ENCODE measurements at places on chromosomes 4 and X.

DNA sequence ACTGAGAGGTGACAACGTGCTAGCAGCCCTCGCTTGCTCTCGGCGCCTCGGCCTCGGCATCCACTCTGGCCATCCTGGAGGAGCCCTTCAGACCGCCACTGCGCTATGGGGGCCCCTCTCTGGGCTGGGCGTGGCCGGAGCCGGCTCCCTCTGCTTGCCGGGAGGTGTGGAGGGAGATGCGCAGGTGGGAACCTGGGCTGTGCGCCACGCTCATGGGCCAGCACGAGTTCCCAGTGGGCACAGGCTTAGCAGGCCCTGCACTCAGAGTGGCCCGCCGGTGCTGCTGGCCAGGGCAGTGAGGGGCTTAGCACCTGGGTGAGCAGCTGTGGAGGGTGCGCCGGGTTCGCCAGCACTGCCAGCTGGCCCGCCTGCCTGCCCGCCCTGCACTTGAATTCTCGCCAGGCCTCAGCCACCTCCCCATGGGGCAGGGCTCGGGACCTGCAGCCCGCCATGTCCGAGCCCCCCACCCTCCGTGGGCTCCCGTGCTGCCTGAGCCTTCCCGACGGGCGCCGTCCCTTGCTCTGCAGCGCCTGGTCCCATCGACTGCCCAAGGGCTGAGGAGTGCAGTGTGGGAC is 148.0 kb downstream of the RAPGEF2 start:
- DNase-seq: no peak

- DNase-seq: no peak
These were observed 22.0 kb downstream of the RGS12 start for GRCh38 chr4:3314706-3315260.

GRCh38 chrX:72108666-72109065 is 23.0 kb downstream of the RTL5 start:
- DNase-seq: no peak

DNA sequence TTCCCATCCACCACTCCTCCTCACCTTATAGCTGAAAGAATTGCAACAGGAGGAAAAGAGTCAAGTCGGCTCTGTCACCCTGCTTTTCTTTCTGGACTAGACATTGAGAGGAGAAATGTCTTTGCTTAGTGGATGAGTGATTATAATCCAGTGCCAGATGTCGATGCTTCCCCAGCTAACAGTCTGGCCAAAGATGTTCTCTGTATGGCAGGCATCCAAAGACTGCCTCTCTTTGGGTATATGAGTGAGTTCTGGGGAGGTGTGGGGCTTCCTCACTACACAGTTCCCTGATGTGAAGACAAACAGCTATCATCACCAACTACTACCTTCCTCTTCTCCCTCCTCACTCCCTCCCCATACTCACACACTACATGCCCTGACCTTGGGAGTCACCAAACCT is 90.9 kb downstream of the COMMD8 start:
- DNase-seq: no peak

DNA sequence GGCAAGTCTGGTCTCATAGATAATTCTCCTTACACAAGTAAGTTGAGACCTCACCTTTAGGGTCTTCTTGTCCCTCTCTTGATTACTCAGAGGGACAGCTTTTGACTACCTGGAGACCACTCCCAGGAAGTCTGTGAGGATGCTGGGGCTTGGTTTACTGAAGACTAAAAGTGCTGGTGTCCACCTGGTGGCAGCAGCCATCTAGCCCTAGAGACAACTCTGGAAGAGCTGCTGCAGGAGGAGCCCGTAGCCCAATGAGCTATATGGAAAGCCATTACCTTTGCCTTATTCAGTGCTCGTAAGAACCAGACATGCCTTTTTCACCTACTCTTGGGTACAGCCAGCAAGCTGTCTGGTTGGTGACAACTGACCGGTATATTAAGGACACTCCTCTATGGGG is 7.3 kb downstream of the FGFBP2 start:
- DNase-seq: no peak

GRCh38 chr4:83216959-83217683 is 67.5 kb downstream of the COQ2 start:
- DNase-seq: no peak

GRCh38 chr4:53809816-53810215 is 218.5 kb upstream of the LNX1 start:
- no peak for DNase-seq

DNA sequence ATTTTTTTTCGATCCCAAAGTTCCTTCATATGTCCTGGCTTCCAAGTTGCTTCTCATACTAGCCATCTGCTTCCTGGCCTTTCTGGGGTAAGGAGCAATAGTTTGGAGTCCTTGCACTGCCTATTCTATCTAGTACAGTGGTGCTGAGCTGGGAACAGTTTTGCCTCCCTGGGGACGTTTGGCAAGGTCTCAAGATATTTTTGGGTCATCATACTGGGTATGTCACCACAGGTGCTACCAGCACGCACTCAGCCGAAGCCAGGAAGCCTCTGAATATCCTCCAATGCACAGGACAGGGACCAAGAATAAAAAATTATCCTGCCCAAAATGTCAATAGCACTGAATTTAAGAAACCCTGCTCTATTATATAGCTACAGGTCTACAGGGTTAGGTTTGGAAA is 35.4 kb upstream of the TMSB15B start:
- DNase-seq: no peak

- DNase-seq: no peak
These were observed 109.5 kb upstream of the MYOZ2 start for GRCh38 chr4:119025916-119026661.

- no peak for DNase-seq
These were observed 466.0 kb downstream of the INPP4B start for GRCh38 chr4:142380052-142380602.

- DNase-seq: no peak
These were observed at the start of gene NAT8L for GRCh38 chr4:2059046-2059725. Gene NAT8L, plus strand, starts transcription at chr4:2059327. Its CDS starts 185 bp downstream, at chr4:2059512.

- no peak for DNase-seq
These were observed 47.8 kb downstream of the LHFPL1 start for GRCh38 chrX:112631892-112632291.

DNA sequence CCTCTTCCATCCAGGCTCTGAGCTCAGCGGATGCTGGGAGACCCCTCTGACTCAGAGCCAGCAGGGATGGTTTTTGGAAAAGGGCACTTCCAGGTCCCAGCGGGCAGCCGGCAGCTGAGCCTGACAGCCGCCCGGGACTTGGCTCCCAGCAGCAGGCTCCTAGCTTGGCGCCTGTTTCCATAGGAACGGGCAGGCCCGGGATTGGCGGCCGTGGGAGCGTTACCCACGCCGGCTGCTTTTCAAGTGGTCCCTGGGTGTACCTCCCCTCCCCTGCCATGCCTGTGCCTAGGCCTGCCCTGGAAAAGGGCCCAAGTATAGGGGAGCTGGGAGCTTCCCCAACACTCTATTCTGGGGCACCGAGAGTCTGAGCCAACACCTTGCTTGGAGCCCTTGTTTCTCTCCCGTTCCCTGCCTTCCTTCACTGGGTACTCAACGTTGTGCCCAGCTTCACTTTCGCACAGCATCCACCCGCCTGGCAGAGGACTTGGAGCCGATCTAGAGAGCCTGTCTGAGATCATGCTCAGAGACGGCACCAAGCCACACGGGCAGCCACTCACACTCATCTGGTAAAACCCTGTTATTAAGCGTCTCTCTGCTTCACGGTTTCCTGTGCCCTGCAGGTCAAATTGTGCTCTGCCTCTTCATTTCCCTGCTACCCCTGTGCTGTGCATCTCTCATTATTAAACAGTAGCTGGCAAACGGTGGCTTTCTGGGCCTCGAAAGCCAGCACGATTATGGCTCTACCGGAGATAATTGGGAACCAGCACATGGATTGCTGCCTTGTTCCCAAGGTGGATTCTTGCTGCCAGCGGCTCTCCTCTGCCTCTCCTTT is 521.5 kb downstream of the BCOR start:
- DNase-seq: no peak

All from activated T-cell treated with anti-CD3 and anti-CD28 coated beads for 48 hours (primary cell).